ENCODE measurements at places on chromosomes 5 and 9. TPM values are rescaled to one million over a fixed set of nuclear protein-coding genes. Genes with fewer than 3 reads are reported as not detected.

PDE6A gene
- not detected for polyA plus RNA-seq

ARSB gene
- polyA plus RNA-seq, result 16.3 TPM

DNA sequence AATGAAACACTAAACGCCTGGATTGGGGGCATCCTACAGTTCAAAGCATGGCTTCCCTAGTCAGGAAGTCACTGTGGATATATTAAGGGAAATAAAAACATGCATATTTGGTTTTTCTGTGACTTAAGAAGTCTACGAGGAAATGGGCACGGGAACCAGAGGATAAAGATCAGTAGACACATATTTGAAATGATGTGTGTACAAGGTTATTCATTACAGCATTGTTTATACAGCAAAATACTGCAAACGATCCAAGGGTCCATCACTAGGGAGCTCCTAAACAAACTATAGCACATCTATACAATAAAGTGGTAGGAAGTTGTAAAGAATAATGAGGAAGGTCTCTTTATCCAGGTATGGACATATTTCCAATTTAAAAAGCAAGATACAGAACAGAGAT, 71.8 kb downstream of the EFNA5 start:
- DNase-seq, result no peak

NEUROG1 gene
- polyA plus RNA-seq, result not detected

GRCh38 chr9:77892171-77892570, 139.4 kb downstream of the GNAQ start:
- DNase-seq, result no peak

- no peak for DNase-seq
Observed at GRCh38 chr5:142874540-142874939, 104.4 kb downstream of the ARHGAP26 start.

DNA sequence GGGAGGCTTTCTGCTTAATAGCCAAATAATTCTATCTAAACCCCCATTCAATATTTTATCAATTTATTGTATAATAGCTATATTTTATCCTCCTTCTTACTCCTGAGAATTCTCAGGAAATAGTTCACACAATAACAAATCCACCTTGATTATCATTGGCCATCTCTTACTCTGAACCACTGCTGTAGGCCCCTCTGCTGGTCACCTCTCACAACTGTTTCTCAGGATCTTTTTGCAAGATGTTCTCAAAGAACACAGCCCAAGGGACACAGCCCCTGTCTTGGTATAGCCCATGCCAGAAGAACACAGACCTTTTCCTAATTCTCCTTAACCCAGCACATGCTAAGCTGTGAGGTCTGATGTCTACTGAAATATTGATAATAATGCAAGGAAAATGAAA, 74.9 kb upstream of the HTR4 start:
- no peak for DNase-seq

- no peak for DNase-seq
Observed at GRCh38 chr9:108241384-108242073, 614.3 kb downstream of the ACTL7B start.

ZBED3 gene
- polyA plus RNA-seq, result 2.2 TPM

- no peak for DNase-seq
Observed at GRCh38 chr5:147472664-147473475, 37.0 kb downstream of the DPYSL3 start.

DNA sequence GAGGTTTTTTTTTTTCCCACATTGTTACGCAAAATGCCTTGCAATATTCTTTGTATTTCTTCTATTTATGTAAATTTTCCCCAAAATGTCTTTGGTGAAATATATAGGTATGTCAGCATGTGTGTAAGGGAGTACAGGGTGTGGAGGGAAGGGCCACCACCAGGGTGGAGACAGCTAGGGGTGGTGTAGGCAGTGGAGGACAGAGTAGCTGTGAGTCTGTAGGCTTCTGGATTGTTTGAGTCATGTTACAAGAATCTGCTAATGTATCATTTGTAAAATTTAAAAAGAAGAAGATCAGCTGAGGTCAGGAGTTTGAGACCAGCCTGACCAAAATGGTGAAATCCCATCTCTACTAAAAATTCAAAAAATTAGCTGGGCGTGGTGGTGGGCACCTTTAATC, 175.5 kb downstream of the NXNL2 start:
- peak; percentile 17 for DNase-seq

DNA sequence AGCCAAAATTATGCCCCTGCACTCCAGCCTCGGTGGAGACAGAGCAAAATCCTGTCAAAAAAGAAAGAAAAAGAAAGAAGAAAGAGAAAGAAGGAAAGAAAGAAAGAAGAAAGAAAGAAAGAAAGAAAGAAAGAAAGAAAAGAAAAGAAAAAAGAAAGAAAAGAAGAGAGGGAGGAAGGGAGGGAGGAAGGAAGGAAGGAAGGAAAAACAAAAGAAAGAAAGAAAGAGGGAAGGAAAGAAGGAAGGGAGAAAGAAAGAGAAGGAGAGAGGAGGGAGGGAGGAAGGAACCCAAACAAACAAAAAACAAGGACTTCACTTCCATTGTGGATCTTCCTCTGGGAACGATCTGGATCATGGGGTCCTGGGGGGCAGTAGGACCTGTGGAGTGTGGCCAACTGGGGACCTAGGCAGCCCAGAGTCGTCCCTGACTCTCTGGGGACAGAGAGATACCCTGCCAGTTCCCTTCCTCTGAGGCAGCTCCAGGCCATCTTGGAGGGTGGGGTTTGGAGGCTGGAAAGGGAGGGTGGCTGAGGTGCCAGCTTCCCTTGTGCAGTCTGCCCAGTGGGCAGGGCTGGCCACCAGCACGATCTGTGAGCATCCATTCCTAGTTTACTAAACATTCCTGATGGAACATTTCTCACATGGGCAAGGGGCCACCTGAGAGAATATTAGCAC, 216.8 kb downstream of the PAX5 start:
- DNase-seq, result no peak

DNA sequence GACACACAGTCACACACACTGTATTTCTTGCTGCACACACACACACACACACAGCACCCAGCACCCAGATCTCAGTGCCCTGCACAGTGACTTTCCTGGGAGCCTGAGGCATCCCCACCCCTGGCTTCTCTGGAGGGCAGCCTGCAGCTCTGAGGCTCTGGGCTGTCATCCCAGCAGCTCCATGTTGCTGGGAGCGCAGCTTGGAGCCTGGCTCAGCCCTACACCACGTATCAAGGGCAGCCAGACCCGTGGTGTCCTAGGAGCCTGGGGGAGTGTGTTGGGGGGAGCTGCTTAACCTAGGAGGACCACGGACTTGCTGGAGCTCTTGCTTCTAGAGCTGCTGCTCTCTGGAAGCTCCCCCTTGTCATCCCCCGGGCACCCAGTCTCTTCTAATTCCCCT, 5.2 kb downstream of the IER5L start:
- DNase-seq, result no peak

- DNase-seq, result no peak
Observed at GRCh38 chr5:179357031-179357430, 11.8 kb upstream of the ADAMTS2 start.

DNA sequence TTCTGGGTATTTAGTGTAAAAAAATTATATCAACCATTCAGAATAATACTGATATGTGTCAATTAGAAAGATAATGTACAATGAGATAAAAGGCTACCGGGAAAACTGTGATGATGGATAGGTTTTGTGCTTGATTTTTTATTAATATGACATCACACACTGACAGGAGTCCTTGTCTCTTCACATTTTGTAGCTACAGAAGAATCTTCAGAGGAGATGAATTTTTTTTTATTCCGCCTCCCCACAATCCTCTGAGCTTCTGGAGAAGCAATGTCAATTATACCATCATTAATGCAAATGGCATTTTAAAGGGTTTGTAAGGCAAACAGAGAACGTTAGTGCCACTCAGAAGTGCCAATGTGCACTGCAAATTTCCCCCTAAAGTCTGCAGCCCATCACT, 131.7 kb upstream of the CCNG1 start:
- no peak for DNase-seq

- DNase-seq, result peak; percentile 83
Observed at GRCh38 chr9:89461265-89461664, 36.6 kb downstream of the SEMA4D start.

- DNase-seq, result no peak
Observed at GRCh38 chr9:99169086-99169485, 52.7 kb downstream of the ALG2 start.

PCDHA12 gene
- polyA plus RNA-seq, result 0.03 TPM

GRCh38 chr5:128062172-128062746, 21.3 kb upstream of the SLC12A2 start:
- DNase-seq, result peak; percentile 80

DNA sequence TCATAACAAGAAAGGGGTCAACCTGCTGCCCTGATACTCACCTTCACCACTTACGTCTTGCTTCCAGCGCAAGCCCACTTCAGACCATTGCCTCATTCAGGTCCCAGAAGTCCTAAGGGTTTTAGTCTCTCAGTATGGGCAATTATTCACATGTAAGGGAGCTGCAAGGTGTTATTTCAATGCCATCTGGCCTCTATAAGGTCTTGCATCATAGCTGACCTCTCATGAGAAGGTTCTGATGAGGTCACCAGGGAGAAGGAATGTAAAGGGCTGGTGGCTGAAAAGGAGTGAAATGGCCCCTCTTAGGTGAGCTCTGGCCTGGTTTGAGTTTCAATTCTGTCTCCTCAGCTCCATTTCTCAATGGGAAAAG, 1.5 kb upstream of the MARCHF3 start:
- no peak for DNase-seq

GRCh38 chr5:180783340-180784052, 19.1 kb downstream of the MGAT1 start:
- no peak for DNase-seq

C1QTNF2 gene
- 1.2 TPM for polyA plus RNA-seq

ARID3C gene
- polyA plus RNA-seq, result not detected

DNA sequence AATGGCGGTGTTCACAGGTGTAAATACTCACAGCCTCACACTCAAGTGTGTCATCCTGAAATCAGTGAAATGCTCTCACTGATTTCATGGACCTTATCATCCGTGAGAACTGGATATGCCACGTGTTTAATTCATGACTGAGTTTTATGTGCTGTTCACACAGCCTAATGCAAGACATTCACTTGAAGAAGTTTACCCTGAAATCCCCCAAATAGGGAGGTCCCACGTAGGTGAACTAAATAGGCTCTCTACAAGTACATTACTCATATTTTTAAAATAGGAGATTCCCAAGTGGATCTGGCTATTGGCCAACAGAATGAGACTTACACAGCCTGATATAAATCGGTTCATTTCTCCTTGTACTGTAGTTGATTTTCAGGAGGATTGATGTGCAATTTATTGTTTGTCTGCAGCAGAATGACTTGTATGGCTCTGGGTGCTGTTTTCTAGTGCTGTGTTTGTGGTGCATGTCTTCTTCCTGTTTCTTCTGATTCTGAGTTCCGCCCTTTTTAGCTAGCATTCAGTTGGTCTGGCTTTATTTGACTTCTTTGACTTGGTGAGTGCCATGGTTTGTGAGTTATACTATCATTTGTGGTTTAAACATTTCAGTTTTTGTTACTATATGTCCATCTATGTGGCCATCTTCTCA, 25.1 kb downstream of the TRIO start:
- DNase-seq, result peak; percentile 51

S1PR3 gene
- 28.4 TPM for polyA plus RNA-seq

DNA sequence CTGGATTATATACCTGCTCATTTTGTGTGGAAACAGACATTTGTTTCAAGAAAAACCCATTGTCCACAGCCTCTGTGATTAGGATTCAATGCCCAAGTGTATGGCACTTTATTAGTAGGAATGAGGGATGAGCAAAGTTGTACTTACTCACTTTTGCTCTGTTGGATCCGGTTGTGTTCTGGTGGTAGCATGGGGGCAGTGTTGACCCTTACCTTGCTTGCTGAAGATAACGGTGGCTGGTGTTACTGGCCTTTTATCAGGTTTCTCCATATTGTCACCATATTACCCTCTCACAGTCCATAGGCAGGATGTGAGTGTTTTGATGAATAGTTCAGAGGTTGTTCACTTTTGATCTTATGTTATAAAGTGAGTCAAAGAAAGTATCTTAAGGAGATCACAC, 42.7 kb upstream of the NUDT12 start:
- DNase-seq, result no peak

- no peak for DNase-seq
Observed at GRCh38 chr9:124939944-124940343, 939 bp downstream of the GOLGA1 start.

CYSTM1 gene
- 15.0 TPM for polyA plus RNA-seq

- peak; percentile 26 for DNase-seq
Observed at GRCh38 chr5:134958755-134959154, 9.0 kb upstream of the CATSPER3 start.

FOXD4L3 gene
- not detected for polyA plus RNA-seq

- no peak for DNase-seq
Observed at GRCh38 chr9:124005029-124005771, 6.4 kb upstream of the LHX2 start.

DNA sequence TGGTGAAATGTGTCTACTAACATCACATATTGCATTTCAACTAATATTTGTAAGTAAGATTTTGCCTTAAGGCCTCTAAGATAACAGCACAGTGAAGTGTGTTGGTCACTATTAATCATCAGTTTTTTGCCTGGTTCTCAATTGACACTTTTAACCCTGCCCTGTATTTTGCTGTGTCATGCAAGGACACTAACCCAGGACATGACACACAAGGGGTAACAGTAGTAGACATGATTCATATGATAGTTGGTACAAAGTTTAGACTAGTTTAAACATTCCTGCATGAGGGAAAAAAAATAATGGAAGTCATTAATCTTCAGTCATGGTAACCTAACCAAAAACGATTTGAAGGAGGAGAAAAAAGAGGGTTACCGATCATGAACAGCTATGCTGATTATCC, 207.0 kb downstream of the DEPDC1B start:
- DNase-seq, result peak; percentile 17

MYMK gene
- polyA plus RNA-seq, result not detected

EIF4E1B gene
- polyA plus RNA-seq, result not detected

DNA sequence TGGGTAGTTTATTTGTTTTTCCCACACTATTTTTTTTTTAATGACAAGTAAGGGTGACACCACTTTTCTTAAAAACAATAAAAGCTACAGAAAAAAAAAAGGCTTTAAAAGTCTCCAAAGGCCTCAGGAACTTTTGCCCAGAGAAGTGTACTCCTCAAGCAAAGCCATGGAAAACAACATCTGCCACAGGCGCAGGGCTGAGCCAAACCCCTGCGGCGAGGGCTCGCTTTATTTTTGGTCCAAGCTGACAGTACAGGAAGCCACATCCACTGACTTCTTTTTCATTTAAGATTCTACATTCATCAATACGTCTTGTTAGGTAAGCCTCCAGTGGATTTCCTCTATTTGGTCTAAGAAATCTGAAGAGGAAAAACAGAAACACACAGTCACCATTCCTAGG, 51.9 kb upstream of the IFNK start:
- DNase-seq, result no peak

DNA sequence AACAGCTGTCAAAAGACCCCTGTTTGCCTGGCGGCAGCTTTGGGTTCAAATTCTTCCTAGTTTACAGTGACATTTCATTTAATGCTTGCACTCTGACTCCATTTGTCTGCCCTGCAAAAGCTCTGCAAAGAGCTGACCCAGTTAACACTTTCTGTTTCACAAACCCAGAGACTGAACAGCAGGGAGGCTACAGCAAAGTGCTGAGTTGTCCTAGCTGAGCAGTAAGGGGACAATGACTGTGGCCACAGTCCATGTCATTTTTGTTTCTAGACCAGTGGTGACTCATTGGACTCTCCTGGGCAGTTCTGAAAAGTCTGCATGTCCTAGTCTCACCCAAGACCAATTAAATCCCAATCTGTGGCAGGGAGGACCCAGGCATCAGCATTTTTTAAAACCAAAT, 994.8 kb upstream of the WWC1 start:
- no peak for DNase-seq

HSPB3 gene
- polyA plus RNA-seq, result 0.98 TPM

GRXCR2 gene
- not detected for polyA plus RNA-seq

TAF1L gene
- polyA plus RNA-seq, result not detected

CCDC192 gene
- polyA plus RNA-seq, result not detected

CMYA5 gene
- 0.39 TPM for polyA plus RNA-seq

GRCh38 chr9:132888151-132888550, 9.5 kb downstream of the SPACA9 start:
- no peak for DNase-seq

Data from IMR-90 (cell line).